ENCODE measurements at places on chromosomes 2 and 18.
A peak's percentile ranks its signal among the peaks of the same experiment; 100 is the strongest.

- no peak for DNase-seq
These were observed 139.4 kb upstream of the SIX3 start for GRCh38 chr2:44801841-44802776.

DNA sequence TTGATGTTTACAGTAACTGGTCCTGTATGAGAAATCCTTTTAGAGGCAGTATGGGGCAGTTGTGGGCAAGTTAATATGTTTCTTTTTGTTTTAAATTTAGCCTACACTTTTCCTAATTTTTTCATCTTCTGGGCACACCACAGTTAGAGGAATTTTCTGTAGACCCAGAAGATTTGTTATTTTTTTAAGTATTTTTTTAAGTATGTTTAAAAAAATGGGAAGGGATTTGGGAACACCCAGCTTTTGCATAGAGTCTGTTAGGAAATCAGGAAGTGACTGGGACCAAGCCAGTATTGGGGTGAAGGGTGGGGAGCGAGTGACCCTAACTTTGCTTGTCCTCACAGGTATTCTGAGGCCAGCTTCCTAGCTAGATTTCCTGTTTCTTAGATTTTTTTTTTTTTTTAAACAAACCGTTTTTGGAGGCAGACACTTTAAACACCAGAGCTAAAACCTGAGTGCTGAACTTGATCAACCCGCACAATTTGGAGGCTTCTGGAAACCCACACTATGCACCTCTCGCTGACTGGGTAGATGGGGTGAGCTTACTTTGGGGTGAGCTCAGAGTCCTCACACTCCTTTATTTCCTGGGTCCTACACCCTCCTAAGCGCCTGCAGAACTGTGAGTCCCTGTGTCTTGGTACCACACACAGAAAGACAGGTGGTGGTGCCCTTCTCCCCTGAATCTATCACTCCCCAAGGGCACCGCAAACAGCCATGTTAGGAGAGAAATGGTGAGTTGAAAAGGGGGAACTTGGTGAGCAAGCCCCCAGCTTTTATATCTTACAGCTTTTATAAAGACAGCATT is 5.2 kb downstream of the GATA6 start:
- DNase-seq: no peak

DNA sequence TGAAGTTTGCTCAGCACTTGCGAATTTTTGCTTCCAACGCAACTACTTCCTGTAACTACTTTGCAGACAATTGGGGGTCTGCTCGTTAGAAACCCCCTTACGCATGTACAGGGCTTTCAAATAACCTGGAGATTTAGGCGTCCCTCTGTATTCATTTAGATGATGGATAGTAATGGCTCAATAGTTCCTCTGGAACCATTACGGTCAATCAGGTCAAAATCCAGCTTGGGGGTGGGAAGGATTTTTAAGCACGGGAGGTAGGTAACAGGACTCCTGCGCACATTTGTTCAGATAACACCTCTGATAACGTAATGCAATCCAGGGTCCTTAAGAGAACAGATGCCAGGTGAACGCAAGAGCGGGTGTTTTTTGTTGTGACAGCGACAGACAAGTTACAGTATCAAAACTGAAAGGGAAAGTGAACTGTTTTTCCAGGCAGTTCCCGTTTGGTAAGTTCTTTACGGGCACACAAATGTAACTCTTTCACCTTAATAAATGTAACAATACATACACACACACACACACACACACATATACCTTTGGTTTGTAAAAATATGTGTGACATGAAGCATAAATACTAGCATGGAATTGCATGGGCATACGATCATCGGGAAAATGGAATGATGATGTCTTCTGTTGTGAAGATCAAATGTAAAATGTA is 3.8 kb upstream of the OSR1 start:
- DNase-seq: no peak

- DNase-seq: no peak
These were observed 24.4 kb downstream of the SERTAD2 start for GRCh38 chr2:64629329-64629781.

DNA sequence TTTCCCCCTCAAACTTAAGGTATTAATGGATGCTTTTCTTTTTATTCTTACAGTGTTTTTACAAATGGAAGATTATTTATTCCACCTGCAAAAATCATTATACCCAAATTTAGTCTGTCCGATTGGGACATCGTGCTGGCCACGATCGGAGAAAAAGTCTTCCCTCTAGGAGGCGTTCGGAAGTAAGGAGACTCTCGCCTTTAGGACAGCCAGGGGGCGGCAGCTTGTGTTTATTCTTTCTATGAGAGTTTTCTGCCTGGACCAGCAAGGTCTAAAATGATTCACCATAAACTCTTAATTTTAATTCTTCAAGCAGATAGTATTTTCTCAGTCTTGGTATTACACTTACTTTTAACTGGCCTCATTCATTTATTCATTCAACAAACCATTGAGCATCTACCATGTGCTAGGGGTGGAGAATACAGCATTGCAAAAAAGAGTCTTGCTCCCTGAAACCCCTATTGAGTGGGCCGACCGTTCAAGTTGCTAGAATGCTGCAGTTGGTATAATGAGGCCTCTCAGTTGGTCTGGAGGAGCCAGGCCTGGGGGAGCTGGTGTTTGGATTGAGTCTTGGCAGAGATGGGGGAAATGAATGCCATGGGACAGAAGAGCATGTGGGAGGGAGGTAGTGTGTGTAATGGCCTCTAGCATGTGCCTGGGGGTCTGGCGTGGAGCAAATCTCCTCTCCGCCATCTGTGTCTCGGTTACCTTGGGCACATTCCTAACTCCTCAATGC is 38.7 kb downstream of the DCDC2C start:
- no peak for DNase-seq

DNA sequence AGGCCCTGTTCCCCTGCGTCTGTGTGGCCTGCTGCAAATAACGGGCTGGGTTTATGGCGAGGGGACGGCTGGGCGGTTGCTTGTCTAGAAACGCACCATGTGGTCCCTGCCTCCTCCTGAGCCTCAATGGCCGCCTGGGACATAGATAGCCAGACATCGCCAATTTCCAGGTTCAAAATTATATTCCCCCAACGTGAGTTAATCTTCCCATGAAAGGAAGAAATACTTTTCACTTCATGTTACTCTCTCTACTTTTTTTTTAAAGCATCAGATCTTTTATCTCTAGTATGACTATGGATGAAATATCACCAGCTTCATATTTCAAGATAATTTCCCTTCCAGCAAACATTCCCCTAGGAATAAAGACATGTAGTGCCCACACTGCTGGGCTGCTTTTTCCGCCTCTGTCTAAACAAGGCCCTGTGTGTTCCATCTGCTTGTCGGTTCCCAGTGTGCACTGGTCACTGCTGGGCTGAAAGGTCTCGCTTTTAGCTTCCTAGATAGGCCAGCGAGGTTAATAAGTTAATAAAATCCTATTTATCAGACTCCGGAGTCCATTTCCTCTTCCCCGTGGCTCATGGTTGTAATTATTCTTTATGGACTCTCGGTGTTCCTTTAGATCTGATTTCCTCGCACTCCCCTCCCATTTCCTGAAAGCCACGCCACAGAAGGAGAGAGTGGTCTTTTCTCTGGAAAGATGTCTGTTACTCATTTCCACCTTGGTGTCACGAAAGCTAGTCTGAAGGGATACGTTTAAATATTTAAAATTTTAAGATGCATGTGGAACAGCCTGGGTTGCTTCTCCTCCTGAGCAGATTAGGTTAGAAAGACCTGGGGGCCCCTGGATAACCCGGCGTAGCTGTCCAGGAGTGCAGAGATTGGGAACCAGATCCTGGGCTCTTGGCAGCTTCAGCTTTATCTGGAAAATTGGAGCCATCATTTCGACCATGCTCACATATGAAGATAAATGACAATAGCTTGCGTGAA is 196.6 kb upstream of the COPS8 start:
- DNase-seq: peak; percentile 25

DNA sequence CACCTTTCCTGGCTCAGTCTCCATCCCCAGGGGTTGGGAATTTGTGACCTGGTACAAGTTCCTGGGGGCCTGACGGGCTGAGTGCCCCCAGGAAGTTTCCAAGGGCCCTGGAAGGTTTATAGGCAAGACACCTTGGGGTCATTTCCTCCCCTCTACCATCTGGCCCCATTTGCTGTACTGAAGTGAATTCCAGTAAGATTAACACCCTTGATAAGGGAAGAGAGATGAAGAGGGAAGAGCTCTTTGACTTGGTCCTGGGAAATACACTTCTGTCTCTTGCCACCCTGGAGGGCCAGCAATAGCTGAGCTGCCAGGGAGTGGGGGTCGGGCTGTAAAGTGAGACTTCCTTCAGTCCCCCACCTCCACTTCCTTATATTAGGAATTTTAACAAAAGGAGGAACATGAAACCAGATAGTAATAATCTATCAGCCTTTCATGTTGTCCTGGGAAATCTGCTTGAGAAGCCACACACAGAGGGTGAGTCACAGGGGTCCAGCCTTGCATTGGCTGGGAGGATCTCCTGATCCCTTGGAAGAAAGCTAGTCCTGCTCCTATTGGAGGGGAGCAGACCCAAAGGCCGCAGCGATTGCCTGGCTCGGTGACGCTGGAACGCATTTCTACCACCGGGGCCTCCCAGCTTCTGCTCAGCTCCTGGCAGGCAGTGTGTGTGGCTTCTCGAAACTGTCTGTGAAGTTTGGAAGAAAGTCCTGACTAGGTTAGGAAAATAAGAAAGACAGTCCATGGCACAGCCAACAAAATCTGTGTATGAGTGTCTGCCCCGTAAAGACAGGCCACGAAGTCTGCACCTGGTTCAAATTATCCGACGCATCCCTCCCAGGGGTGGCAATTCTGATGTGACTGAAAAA is 87.3 kb downstream of the ACAA2 start:
- peak; percentile 95 for DNase-seq

GRCh38 chr18:49628119-49628518 is 66.3 kb downstream of the LIPG start:
- peak; percentile 52 for DNase-seq

- peak; percentile 61 for DNase-seq
These were observed 282.9 kb upstream of the TNP1 start for GRCh38 chr2:217142649-217143266.

- DNase-seq: no peak
These were observed 1.8 kb upstream of the CCDC68 start for GRCh38 chr18:54961016-54961423.

DNA sequence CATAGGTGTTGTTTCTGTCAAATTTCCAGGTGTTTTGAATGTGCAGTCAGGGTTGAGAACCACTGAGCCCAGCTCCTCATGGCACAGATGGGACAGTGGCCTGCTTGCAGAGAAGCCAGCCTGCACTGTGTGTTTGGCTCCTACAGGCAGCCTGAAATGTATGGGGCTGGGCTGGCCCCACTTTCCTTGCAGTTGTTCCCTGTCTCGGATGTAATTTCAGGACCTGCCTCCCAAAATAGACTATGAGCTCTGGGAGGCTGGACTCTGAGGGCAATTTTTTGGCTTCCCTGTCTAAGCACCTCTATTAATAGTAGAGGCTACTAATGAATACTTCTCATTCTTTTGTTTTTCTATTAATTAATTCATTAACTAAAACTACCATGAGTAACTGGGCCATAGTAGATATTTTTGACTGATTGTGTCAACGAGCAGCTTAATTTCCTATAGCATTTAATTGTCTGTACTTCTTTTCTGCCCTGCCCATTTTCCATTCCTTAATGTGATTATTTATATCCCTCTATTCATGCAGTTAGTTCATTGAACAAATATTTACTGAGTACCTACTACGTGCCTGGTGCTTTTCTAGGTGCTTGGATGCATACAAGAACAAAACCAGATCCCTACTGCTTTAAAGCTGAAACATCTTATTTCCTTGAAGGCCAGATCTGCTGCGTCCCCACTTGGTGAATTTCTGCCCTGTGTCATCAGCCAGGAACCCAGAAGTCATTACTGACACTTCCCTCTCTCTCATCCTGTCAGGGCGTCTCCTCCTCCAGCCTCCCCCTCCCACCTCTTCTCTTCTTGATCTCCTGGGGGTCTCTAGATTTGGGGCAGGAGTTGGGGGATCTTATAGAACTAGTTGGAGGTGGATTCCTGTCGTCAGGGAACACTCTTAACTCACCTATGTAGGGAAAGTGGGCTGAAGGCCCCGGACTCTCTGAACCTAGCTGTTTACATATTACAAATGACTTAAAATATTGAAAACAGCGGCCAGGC is 16.3 kb downstream of the DYSF start:
- no peak for DNase-seq

DNA sequence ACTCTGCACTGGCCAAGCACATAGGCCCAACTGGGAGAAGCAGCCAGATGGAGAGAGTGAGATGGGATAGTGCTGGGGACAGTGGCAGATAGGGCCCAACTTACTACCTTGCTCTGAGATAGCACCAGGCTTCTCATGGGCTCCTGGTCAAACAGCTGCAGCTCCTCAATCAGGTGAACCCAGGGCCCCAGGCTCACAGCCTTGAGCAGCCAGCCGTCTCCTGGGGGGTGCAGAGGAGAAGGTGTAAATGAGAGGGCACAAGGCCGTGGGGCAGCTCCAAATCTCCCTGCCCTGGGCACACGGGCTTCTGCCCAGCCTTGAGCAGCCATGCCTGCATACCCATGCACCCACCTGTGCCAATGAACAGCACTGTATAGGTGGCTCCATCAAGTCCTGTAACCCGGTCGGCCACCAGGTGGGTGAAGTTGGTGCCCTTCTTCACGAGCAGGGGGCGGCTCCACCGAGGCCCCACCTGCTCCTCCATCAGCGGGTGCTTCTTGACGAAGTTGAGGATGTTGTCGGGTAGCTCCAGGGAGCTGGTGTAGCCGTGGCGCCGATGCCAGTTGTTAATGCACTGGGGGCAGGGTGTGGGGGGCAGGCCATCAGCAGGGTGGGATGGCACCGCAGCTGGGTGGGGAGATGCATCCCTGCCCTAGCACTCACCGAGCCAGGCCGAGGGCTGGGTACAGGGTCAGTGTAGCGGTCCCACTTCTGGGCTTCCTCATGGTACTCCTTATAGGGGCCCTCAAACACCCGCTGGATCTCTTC is 5.9 kb upstream of the ANKRD39 start:
- no peak for DNase-seq

- peak; percentile 2 for DNase-seq
These were observed 337.6 kb upstream of the FIGN start for GRCh38 chr2:164073101-164074074.

- DNase-seq: no peak
These were observed 33.6 kb upstream of the EFEMP1 start for GRCh38 chr2:55957142-55957541.

GRCh38 chr2:20543469-20544152 is 96.7 kb downstream of the RHOB start:
- no peak for DNase-seq

- DNase-seq: no peak
These were observed 147.6 kb upstream of the SETBP1 start for GRCh38 chr18:44533071-44533470.

- DNase-seq: peak; percentile 76
These were observed 102.0 kb upstream of the PPP1CB start for GRCh38 chr2:28649481-28650265.

- DNase-seq: no peak
These were observed 45.3 kb downstream of the CXCR4 start for GRCh38 chr2:136072621-136073020.

- peak; percentile 46 for DNase-seq
These were observed 15.8 kb downstream of the C18orf63 start for GRCh38 chr18:74331404-74331803.

DNA sequence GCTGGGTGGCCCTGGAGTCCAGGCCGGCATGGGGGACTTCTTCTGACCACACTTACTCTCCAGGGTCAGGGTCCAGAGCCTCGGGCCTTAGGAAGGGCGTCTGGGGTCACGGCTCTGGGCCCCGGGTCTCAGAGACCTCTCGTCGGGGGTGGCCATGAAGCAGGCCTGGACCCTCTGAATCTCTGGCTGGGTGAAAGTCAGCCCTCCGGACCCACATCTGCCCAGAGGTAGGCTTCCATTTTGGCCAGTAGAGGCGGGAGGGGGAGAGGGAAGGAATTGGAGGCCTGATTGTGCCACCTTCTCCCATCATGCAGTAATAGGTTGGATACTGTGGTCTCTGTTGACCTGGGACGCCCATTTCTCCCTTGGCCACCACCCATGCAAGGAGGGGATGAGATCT is 125.3 kb upstream of the GPC1 start:
- no peak for DNase-seq

- no peak for DNase-seq
These were observed 6.3 kb downstream of the CFLAR start for GRCh38 chr2:201122276-201122675.
